ENCODE measurements at places on chromosomes 13 and 19.

- DNase-seq, result no peak
These were observed 1.7 kb downstream of the SCGB2B2 start for GRCh38 chr19:34675250-34675649.

GRCh38 chr13:80055847-80056246, 285.1 kb downstream of the SPRY2 start:
- DNase-seq, result no peak

- peak; percentile 81 for DNase-seq
These were observed 5.3 kb downstream of the DENND1C start for GRCh38 chr19:6476155-6476895.

DNA sequence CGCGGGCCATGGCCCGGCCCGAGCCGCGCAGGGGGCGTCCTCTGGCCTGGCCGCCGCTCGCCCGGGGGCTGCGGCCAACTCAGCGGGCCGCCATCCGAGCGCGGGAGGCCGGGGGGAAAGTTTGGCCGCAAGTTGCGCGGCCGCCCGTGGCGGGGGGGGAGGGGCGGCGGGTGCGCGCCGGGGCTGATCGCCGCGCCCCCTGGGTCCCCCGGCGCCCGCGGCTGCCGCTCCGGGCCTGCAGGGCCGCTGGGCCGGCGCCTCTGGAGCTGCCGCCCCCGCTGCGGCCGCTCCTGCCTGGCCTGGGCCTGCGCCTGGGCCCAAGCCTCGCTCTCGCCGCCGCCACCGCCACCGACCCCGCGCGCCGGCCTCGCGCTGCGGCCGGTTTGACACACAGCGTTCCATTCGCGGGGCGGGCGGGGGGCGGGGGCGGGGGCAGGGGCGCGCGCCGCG, at the start of gene NR2F6:
Gene NR2F6, minus strand, starts transcription at position 385 of the 450 bp plus-strand sequence. CDS start 699 bp downstream, outside the sequence.
- DNase-seq, result peak; percentile 73
